Nephron progenitor cell (in vitro differentiated cells): ENCODE measurements at places on chromosomes 12 and 14.
A peak's percentile ranks its signal among the peaks of the same experiment; 100 is the strongest.

DNA sequence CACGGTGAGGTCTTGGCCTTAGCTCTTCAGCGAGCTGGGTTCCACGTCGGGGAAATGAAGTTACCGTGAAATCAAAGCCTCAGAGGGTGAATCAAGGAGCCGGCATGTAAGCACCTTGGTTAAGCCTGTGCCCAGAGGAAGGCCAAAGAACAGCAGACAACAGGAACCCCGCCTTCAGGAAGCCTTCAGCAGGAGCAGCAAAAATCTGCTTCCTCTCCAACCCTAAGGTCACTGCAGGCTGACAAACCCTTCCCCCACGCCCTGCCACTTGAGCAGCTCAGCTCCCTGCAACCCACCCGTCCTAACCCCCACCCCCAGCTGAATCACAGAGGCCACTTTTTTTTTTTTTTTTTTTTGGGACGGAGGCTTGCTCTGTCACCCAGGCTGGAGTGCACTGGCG lies 72.9 kb upstream of the LTA4H start:
- peak; percentile 8 for DNase-seq

DNA sequence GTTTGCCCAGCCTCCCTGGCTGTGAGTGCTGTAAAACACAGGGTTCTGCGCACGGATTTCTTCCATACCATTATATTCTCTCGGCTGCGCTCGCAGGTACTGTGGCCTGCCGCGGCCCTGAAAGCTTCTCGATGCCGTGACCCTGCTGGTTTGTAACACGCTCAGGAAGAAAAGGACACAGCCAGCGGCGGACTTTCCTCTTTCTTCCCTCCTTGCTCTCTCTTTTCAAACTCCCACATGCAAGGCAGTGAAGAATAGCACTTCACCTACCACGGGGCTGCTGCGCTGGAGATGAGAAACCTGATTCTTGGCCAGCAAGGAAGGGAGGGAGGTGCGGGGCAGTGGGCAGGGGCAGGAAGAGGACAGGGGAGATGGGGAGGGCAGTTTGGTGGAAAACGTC lies 130.2 kb downstream of the RBM19 start:
- DNase-seq = no peak

DNA sequence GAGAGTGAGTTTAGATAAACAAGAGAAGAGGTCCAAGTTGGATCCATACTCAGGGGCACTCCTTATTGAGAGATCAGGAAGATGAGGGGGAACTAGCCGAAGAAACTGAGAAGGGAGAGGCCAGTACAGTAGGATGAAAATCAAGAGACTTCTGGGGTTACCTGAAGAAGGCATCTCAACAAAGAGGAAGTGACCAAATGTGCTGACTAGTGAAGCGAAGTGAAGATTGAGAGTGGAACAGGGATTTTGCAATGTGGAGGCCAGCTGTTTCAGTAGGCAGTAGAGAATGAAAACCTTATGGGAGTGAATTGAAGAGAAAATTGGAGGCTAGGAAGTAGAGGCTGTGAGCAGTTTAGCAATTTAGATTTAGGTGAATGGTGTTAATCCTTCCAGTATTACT lies 153.0 kb downstream of the SYNE2 start:
- no peak for DNase-seq

DNA sequence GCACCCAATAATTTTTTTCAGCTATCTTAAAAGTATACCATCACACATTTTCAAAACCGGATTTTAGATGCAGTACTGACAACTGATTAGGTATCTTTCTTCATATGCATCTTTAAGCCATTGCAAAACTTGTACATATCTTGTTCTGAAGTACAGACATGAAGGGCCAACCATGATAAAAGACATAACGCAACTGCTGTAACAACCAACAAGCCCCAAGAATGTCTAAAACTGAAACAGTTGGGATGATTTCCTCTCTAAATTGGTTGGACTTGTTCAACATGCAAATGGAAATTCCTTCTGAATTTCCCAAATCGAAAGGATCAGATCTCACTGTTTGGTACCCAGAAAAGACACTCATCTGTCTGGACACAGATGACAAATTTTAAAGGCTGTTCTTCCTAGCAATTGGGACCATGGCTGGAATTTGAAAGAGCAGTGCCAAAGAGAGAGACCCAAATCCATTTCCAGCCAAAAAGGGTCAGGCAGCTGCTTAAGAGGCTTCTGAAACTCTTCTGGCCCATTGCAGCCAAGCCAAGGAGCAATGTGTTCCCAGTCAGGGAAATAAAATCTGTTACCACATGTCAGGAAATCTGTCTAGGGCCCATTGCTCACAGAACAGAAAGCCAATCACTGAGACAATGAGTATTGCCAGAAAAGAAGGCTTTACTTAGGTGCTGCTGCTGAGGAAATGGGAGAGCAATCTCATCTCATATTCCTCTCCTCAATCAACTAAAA lies 1122.4 kb upstream of the USP15 start:
- no peak for DNase-seq

DNA sequence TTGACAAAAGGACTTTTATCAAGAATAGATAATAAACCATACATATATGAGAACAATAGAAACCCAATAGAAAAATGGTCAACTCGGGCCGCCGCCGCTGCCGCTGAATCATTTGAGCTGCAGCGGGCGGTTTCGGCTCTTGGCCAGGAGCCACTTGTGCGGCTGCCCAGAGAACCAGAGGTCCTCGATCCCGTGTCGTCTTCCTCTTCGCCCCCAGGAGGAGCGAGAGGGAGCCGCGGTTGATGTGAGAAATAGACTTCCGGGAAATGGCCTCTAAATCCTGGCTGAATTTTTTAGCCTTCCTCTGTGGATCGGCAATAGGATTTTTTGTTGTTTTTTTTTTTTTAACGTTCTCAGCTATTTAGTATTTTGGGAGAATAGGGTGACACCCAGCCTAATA lies 44.8 kb downstream of the CPSF6 start:
- DNase-seq = peak; percentile 51

GRCh38 chr14:53714495-53715192 lies 242.0 kb downstream of the BMP4 start:
- DNase-seq = no peak

- DNase-seq = no peak
Measured at GRCh38 chr12:79351251-79351650, 339.5 kb downstream of the PAWR start.

- DNase-seq = no peak
Measured at GRCh38 chr12:39966721-39967120, 139.2 kb downstream of the SLC2A13 start.

GRCh38 chr12:19462406-19462805 lies 23.1 kb downstream of the AEBP2 start:
- no peak for DNase-seq

DNA sequence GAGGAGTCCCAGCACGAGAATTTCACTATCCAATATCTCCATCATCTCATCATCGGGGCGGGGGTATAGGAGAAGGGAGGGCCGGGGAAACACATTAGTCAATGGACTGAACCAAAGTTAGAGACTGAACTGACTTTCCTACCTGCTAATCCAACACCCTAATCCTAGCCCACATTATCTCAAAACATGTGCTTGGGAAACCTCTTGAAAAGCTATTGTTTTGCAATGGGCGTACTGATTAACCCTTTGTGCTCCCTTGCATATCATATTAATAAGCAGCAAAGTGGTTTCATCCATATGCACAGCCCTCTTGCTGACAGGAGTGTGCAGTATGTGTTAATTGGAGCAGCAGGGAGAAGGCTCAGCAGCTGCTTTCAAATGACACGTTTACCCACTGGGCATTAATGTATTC lies 125.7 kb upstream of the GRIP1 start:
- DNase-seq = no peak

DNA sequence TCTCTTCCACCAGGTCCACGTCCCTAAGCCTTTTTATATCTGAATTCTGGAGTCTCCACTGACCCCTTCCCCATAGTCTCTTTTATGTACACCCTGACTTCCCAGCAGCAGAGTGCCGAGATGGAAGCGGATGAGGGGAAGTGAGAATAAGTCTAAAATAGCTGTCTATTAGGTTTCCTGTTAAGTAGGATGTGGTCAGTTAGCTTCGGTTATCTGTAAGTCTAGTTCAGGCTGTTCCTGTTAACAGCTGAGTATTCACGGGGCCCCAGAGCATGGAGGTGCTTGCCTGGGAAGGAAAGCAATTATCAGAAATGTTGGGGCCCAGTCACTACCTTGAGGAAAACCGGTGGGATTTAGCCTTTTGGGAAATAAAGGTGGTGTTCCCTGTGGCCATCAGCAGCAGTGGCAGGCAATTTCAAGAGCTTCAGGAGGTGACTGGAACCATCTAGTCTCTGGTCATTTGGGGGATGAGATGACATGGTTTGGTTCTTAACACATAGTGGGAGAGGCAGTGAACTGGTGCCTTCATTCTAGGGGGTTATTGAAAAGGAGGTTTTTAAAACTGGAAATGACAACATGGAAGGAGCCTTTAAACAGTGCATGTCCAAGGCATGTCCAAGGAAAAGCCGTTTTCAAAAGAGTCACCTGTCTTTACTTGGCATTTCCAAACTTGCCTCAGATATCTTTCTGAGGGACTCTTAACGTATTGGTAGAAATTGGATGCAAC lies 21.8 kb downstream of the CHST11 start:
- no peak for DNase-seq

GRCh38 chr12:12540261-12541013 lies 22.2 kb downstream of the DUSP16 start:
- DNase-seq = no peak

DNA sequence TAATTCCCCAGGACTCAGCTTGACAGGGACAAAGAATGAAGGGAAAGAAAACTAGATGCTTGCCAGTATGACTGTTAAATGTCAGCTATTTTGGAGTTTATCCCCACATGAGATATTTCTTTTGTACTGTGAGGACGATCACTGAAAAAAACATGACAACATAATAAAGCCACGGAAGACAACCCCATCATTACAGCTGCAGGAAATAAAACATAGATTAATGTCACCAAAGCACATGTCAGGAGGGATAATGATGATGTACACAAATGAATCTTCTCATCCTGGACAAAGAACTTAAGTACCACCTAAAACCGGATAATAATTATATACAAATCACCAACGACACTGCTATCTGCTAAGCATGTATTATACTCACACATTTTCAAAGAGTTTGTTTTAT lies 84.6 kb upstream of the GRIP1 start:
- DNase-seq = no peak

GRCh38 chr14:90296641-90297040 lies 35.1 kb downstream of the NRDE2 start:
- no peak for DNase-seq

GRCh38 chr12:125091401-125091800 lies 26.2 kb downstream of the AACS start:
- DNase-seq = no peak

DNA sequence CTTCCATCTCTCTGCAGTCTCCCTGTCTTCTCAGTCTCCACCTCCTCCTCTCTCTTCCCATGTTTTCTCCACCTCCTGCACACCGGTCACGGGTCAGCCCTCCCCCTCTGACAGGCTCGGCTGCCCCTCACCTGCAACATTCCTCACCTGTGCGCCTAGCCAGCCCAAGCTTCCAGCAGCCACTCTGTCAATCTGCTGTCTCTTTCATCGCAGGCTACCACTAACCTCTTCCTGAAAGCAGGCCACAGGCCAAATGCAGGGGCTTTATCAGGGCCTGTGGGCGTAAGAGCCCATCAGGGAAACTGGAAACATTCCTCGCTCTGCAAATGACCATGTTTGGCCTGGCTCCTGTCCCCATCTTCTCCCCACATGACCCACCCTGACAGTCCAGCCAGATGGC lies 34.5 kb downstream of the CMKLR1 start:
- no peak for DNase-seq

GRCh38 chr14:74785056-74785613 lies 22.0 kb downstream of the YLPM1 start:
- no peak for DNase-seq

DNA sequence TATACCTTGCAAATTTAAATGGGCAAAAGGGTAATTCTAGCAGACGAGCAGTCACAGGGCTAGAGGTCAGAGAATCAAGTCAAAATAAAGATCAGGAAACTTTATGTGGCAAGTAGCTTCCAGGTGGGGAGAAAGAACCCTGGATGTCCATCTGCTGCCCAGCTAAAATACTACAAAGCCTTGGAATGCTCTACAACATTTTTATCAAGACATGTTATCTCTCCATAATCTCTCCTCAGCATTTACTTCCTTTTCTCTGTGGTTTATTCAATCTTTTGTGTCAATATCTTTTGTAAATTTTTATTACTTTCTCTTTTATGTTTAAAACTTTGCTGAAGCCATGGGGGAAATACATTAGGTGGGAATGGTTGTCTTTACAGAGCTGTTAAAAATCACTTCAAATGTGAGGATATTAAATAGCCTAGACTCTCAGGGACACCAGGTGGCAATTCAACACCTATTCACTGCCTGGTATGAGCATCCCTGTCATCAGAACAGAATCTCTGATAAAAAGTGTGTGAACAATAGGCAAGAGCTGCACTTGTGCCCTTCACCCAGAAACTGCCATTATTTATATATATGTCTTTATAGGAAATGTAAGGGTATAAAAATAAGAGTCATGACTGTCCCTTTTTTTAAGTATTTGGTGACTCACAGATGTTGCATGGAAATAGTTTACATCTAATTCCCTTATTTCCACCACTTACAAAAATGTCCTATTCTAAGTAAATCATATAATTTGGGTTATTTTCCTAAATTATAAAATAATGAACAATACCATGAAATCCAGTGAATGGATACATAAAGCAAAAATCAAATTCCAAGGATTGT lies 152.9 kb downstream of the EPS8 start:
- no peak for DNase-seq

- DNase-seq = no peak
Measured at GRCh38 chr12:3892631-3893030, 19.4 kb upstream of the PARP11 start.

DNA sequence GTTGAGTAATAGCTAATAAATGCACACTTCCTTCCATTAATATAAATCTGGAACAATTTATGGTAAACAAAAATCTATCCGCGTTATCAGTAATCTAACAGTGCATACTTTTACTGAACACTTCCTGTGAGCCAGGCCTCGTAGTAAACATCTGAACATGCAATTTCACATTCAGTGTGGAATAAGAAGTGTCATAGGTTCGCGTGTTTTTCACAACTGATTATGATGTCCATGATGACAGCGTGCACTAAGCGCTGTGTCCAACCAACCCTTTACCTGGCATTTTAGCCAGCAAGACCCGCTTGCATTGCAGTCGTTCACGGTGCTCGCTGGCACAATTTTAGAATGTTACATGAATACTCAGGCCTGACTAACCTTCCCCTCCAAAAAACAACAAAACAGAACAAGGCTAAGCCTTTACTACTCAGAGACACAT lies 2.1 kb downstream of the PNMA1 start:
- DNase-seq = no peak

- DNase-seq = no peak
Measured at GRCh38 chr12:41663598-41664265, 475.6 kb downstream of the PDZRN4 start.

DNA sequence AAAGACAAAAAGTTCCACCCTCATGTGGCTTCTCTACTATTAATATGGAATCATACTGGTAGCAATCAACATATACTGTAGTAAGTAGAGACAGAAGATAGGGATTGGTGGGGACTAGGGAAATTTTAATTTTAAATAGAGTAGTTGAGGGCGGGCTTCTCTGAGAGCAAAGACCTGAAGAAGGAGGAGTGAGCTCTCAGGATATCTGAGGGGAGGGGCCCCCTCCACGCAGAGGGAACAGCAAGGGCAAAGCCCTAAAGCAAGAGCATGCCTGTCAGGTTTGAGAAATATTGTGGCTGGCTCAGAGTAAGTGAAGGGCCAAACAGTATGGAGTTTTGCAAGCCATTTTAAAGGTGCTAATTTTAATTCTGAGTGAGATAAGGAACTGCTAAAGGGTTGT lies 64.3 kb downstream of the PCNX1 start:
- DNase-seq = no peak

GRCh38 chr14:54556535-54556934 lies 10.4 kb upstream of the SAMD4A start:
- no peak for DNase-seq

- no peak for DNase-seq
Measured at GRCh38 chr14:38705220-38705619, 397.8 kb downstream of the SEC23A start.
